ENCODE measurements at places on chromosomes 3 and 15.

GRCh38 chr15:80823120-80823519, 44.0 kb downstream of the CEMIP start:
- no peak for DNase-seq

- no peak for DNase-seq
Observed at GRCh38 chr3:188432802-188433520, 279.0 kb downstream of the LPP start.

DNA sequence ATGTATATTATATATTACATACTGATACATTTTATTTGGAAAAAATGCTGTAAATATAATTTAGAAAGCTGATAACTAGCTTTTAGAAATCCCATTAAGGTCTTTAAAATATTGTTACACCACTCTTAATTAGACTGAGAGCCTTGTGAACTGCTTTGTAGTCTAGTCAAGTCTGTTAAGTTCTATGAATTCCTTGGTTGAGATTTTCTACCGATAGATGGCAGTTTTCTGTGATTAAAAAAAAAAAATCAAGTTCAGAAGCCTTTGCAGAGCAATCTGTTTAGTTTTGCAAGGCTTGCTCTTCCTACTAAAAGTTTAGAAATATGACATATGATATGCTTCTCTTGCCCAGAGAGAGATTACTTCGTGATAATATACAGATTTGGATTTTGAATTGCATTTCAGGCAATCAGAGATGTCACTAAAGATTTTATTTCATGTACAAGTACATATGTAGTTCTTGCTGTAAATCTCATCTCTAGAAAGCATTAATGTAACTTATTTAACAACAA, 60.4 kb upstream of the SLITRK3 start:
- DNase-seq = no peak

- no peak for DNase-seq
Observed at GRCh38 chr15:96657096-96657495, 326.6 kb downstream of the NR2F2 start.

DNA sequence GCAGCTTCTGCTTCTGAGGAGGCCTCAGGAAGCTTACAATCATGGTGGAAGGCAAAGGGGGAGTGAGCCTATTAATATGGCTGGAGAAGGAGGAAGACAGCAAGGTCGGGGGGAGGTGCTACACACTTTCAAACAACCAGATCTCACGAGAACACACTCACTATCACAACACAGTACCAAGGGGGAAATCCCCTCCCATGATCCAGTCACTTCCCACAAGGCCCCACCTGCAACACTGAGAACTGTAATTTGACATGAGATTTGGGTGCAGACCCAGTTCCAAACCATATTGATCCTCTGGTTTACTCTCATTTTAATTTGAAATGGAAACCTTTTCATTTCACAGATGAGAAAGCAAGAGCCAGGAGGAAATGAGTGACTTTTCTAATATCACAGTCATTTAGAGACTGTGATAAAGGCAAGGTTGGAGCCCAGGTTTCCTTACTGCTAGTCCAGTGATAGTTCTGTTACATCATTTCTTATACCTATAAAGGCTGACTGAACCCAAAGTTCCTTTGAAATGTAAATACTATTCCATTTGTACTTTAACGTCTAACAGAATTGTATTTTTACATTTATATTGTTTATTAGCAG, 105.8 kb upstream of the GAP43 start:
- no peak for DNase-seq

- DNase-seq = no peak
Observed at GRCh38 chr15:95365511-95366107, 964.9 kb upstream of the NR2F2 start.

DNA sequence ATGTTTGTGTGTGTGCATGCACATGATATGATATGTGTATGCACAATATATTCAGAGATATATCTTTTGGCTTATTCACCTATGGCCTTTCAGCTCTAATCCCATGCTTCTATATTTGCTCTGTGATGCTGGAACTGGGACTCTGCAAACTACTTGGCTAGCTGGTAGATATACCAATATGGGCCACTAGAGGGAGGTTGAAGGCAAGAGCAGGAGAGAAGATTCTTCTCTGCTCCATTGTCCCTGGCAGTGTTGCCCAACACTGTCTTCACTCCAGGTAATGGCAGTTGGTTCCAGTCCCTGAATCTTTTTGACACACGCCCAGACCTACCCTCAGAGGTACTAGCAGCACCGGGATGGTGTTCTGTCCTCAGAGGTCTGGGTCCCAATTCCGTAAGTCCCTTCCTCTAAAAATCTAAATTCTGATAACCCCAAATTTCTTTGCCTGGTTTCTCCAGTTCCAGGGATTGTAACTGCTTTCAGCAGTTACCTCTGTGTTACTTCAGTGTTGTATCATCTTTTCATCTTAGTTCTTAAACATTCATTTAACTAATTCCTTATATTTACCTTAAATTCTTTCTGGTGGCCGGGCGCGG, 44.7 kb downstream of the GTPBP8 start:
- no peak for DNase-seq

GRCh38 chr15:79957741-79958140, 13.3 kb downstream of the BCL2A1 start:
- no peak for DNase-seq

GRCh38 chr3:110314512-110315114, 757.0 kb upstream of the NECTIN3 start:
- DNase-seq = peak; percentile 37

DNA sequence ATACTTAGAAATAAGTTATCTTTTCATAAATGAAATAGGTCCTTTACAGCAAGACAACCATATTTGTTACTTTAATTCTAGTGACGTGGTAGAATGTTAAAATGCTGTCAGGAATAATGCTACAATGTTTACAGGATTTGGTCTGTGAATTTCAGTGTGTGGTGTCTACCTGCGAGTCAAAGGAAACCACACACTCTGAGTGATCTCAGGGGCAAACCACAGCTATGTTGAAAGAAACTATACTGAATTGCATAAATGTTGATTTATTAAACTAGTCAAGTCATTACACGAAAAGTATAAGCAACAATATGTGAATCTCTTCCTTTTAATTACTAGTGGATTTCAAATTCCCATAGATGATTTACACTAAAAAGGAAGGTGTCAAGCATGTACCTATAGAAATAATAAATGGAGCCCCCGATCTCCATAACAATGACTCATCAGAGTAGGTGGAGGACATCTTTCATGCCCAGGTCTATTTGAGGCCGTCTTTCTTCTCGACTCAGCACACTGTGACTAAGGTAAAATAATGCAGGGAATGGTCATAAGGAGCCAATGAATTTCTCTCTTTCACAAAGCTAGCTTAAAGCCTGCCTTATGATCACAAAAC, 463.0 kb downstream of the ERC2 start:
- DNase-seq = no peak

GRCh38 chr15:66886686-66887273, 178.6 kb upstream of the SMAD3 start:
- DNase-seq = no peak

- no peak for DNase-seq
Observed at GRCh38 chr3:138801792-138802191, 32.9 kb downstream of the PIK3CB start.

GRCh38 chr3:38646062-38646461, 3.4 kb downstream of the SCN5A start:
- DNase-seq = no peak

DNA sequence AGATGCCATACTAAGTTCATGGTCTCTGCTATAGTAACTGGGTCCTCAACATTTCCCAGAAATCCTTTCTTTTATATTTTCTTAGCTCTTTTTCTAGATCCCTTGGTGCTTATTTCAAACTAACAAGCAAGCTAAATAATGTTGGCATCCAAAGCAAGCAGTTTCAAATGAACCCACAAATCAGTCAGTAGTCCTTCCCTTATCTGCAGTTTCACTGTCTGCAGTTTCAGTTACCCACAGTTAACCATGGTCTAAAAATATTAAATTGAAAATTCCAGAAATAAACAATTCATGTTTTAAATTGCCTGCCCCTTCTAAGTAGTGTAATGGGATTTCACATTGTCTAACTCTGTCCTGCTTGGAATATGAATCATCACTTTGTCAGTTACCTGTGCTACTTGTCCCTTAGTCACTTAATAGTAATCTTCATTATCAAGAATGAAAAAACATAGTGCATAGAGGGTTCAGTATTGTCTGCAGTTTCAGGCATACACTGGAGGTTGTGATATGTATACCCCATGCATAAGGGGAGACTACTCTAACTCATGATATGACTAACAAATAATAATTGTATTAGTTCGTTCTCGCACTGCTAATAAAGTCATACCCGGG, 633.7 kb downstream of the MECOM start:
- no peak for DNase-seq

- no peak for DNase-seq
Observed at GRCh38 chr15:80819001-80819400, 39.8 kb downstream of the CEMIP start.

DNA sequence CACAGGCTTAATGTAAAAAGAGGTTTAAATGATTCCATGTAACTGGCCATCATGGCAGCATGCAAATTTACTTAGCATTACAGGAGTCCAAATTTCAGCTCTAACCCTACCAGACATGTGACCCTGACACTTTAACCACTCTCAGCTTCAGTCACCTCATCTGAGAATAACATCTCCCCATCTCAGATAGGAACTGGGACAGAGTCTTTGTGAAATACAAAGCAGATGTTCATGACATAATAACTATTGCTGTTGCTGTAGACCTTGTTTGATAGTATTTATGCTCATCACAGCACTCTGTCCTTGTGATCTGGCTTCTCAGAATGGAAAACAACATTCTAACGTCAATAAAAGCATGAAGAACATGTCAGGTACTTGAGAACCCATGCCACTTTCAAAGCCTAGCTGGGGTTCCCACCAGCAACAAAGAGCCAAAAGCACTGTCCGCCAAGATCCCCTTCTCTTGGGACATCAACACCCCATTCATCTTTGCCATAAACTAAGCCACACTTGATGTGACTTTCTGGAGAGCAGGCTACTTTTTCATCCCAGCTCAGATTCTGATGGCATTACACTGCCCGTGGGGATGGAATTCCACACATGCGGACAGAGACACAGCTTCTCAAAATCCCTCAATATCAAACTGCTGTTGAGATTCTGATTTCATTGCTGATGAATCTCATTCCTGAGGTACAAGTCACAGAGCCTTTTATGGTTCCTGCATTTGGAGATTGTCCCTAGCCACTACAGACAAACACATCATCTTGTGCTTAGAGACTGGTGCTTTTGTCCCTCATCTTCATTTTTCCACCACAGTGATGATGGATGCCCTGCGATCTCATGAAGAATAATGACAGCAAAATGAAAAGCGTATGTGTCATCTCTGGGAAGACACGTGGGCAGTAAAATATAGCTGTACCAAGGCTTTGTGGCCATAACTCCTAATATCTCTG, 202.7 kb downstream of the TNIK start:
- DNase-seq = no peak

DNA sequence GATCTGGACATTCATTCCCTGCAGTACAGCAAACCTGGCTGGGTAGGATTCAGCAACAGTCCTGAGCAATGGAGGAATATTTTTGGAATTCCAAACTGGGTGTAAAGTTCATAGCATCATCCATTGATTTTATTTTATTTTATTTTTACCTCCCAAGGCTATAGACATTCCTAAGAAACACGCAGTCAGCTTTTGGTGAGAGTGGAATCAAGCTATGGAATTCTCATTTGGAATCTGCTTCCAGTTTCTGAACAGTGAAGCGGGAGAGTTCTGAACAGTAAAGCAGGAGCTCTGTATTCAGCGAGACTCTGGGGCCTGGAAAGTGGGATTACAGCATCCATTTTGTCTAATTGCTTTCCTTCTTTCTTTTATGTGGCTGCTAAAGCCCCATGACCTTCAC, 1.4 kb upstream of the PDZRN3 start:
- no peak for DNase-seq

DNA sequence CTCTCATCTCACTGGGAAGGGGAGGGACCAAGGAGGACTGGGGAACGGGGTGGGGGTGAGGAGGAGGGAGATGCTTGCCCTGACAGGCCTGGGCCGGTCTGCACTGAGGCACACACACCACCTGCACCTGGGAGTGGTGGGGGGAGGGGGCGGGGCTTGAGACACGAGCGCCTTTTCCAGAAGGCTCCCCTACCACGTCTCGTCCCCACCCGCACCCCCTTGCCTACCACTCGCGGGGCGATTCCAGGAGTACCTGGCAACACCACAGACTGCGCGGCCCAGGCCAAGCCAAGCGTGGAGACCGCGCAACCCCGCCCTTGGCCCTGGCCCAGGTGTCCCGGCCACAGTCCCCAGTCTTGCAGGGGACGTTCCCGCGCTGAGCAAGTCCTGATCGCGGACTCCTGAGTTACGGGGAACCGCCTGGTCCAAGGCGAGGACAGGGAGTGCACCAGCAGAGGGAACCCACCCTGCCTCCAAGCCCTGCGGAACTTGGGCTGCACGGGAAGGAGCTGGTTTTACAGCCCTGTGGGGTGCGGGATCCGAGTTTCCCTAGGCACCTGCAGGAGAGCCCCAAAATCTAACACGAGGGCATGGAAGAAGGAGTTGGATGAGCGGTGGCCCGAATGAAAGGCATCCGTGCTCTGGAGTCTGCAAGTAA, 68.1 kb upstream of the SH3GL3 start:
- DNase-seq = no peak

DNA sequence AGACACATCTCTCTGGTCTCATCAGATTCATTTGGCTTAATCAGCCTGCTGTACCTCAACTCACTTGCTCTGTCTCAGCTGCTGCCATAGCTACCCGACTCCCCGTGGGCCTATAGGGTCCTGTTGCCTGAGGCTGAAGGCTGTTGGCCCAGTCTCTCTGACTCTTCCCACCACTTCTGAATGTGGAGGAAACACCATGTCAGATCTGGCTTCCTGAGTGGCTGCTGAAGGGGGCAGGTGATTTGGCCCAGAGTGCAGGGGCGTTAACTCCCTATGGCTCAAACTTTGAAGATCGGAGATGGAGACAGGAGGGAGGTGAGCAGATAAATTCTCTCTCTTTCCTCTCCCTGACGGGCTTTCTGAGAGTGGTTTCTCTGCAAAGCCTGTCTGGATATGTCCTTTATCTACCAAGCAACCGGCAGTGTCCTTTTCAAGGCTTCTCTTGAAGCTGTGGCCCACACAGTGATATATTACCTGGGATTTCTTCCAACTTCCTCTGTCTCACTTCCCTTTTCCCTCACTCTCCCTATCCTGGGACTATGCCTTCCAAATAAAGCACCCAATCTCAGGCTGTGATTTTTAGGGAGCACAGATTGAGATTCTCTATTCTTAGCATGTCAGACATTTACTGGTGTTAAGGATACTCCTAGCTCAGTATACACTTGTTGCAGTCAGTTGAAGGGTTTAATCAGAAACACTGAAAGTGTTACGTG, 334.9 kb upstream of the TBC1D5 start:
- no peak for DNase-seq

DNA sequence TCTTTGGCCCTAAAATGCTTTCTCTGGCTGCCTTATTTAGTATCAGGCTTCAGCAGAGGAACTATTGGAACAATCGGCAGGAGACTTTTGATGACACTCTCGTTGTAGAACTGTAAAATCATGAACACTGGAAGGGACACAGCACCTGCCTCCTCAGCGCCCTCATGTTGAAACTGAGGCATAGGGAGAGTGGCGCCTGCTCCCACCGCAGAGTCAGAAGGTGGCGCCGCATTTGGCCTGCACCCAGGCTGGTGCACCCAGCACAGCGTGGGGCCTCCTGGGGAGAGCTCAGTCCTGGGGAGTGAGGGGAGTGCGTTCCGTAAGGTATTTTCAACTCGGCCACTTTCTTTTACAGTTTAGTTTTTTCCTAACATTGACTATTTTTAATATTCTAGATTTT, 78.2 kb upstream of the BLM start:
- no peak for DNase-seq

GRCh38 chr3:117586161-117586560, 876.6 kb downstream of the TUSC7 start:
- no peak for DNase-seq

- DNase-seq = no peak
Observed at GRCh38 chr3:194112120-194113106, 23.5 kb upstream of the HES1 start.

GRCh38 chr3:178393824-178394223, 142.4 kb upstream of the KCNMB2 start:
- DNase-seq = no peak
